ENCODE measurements at places on chromosomes 5 and 9.

DNA sequence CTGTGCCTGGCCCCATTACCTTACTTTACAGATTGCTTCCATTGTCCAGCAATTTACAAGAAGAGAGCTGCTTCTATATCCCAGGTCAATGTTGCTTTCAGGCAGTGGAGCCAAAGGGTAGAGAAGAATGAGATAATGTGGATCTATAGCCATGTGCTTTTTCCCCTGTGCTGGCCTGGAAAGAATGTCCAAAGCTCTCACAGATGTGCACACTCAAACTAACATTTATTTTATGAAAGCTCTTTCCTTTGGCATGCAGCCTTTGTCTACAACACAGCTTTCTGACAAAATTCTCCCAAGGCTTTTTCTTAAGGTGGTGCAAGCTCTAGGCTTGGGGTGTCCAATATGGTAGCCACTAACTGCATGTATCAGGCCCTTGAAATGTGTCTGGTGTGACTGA, 217.3 kb downstream of the LRRC70 start:
- DNase-seq = no peak

DNA sequence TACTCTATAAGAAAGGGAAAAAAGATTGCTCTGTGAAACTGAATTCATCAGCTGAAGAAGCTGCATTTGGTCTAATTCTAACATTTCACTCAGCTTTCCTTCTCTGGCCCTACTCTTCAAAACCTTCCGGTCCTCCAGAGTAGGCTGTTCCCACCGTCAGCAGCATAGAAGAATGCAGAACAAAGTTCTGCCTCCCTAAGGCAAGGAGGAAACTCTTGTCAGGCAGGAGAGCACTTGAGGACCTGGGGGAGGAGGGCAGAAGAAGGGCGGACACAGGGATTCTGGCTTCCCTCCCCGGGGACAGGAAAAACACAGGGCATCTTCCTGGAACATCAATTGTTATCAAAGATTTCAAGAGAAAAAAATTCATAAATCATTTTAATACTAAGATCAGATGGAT, 69.2 kb upstream of the SHB start:
- DNase-seq = no peak

GRCh38 chr5:126656401-126657007, 55.8 kb downstream of the PHAX start:
- no peak for DNase-seq

DNA sequence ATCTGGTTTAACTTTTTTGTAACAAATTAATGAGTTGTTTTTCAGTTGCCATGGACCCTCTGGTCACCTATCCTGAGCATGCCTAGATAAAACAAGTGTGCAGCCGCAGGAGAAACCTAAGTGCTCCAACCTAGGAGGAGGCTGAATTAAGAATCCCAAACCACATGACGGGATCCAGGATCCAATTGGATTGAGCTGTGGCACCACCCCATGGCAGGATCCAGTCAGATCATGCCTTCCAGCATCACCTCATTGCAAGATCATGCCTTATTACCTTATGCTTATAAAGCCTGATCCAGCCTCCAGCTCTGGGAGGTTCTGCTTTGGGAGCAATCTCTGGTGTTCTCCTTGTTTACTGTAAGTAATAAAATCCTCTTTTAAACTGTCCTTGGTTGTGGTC, 662.0 kb downstream of the TLR4 start:
- no peak for DNase-seq

DNA sequence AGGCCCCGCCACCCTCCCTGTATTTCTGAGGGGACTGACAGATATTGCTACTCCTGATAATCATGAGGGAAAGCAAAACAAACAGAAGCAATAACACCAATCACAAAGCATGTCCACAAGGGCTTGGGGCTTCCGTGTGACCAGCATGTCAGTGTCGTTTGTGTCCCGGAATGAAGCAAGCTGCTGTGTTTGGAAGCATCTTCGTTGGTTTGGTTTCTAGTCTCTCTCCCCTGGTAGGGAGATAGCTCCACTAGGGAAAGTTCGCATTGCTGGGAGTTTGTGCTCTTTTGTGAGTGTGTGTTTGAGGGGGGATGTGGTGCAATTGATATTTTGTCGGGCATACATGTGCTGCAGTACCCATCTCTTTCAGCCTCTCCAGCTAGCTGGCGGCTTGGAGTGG, 1.4 kb downstream of the GRIA1 start:
- DNase-seq = no peak

DNA sequence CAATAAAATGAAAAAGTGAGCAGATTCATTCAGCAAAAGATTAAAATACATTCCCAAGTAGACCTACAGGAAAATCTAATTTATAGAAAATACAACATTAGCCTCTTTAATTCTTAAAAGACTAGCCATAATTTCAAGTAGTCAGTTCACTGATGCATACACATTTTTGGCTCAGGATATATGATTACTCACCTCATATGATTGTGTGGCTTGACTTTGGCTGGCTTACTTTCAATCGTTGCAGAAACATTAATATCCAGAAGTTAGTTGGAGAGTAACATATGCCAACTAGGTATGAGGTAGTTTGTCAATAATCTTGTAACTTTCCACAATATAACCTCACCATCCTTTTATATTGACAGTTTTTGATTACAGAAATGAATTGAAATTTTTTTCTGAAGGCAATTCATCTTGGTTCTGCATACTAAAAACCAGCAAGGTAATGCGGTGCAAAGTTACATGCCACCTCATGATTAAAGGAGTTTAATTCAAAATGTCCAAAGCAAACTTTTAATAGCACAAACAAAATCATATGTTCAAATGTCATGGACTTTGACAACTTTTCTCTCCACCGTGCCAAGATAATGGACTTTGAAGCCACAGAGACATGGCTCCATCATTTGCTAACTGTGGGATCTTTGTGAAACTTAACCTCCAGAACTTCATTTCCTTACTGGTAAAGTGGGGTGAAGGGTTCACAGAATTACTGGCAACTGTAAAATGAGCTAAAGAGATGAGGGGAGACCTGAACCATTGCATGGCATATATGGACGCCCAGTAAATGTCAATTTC, 76.6 kb upstream of the PAM start:
- DNase-seq = no peak

GRCh38 chr9:112176524-112176923, 1.4 kb upstream of the SUSD1 start:
- DNase-seq = no peak

GRCh38 chr9:33190021-33190705, 23.0 kb upstream of the B4GALT1 start:
- DNase-seq = no peak

- no peak for DNase-seq
Observed at GRCh38 chr5:64765804-64766504, 2.5 kb downstream of the SREK1IP1 start.

- DNase-seq = no peak
Observed at GRCh38 chr9:3080951-3081350, 237.1 kb upstream of the PUM3 start.

DNA sequence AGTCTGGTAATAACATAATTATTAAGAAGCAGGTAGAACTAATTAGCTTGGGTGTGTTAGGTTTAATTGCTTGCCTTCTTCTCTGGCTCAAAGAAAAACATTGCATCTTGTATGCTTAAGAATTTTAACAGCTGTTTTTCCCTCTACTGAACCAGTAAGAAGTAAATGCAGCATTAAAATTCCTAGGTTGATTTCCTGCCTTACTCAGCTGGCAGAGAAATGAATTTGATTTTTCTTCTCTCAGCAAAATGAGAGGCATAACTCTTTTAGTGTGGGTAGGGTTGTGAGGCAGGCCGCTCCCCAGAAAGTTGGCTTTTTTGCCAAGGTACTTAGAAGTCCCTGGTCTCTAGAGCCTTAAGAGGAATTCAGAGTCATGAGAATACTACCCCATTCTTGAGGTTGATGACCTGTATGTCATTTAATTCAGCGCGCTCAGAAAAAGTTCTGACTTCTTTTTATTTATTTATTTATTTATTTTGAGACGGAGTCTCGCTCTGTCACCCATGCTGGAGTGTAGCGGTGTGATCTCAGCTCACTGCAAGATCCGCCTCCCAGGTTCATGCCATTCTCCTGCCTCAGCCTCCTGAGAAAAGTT, 302.6 kb downstream of the ARHGEF28 start:
- no peak for DNase-seq

DNA sequence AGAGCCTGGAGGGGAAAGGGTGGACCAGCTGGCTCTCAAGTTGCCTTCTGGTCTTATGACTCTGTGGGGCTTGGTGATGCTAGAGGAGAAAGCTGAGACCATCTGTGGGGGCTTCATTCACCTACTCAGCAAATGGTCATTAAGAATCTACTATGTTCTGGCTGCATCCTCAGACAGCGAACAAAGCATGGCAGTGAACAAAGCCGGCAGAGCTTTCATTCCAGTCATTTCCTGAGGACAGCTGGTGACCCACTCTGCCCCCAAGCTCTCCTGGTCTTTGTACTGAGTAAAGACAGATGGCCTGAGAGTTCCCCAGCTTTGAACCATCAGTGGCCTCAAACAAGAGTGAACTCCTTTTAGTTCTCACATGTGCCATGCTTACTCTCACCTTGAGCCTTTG, 48.0 kb downstream of the FGF1 start:
- no peak for DNase-seq

DNA sequence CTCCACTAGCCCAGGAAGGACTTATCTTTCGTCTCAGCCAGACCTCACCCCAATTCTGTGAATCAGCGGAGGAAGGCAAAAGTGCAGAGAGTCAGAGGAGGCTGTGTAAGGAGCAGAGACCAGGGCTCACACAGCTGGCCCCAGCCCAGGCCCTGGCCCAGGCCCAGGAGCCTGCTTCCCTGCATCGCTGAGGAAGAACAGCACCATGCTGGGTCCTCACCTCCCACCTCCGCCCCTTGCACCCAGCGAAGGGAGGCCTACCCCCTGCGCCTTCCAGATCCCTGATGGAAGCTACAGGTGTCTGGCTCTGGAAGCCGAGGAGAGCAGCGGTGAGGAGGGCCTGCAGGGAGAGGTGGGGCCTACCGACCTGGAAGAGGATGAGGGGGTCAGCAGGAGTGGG, 22.3 kb upstream of the SYNPO start:
- no peak for DNase-seq

- no peak for DNase-seq
Observed at GRCh38 chr5:6633469-6634245, 417 bp downstream of the SRD5A1 start.

- no peak for DNase-seq
Observed at GRCh38 chr9:95061916-95062595, 255.5 kb downstream of the FANCC start.

DNA sequence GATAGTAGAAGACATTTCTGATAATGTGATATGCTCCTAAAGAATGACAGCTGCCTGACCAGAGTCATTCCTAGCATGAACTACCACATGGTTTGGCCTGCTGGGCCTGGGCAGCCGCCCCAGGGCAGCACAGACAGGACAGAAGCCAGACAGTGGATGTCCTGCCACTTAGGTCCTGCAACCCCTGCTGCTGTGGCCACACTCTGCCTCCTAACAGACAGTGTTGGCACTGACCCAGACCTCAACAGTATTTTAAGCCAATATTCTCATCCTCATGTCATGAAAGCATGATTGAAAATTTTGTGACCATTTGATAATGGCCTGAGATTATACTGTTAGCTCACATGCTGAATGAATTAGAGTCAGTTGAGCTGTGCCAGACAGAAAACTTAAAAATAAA, 15.8 kb downstream of the CENPP start:
- no peak for DNase-seq

DNA sequence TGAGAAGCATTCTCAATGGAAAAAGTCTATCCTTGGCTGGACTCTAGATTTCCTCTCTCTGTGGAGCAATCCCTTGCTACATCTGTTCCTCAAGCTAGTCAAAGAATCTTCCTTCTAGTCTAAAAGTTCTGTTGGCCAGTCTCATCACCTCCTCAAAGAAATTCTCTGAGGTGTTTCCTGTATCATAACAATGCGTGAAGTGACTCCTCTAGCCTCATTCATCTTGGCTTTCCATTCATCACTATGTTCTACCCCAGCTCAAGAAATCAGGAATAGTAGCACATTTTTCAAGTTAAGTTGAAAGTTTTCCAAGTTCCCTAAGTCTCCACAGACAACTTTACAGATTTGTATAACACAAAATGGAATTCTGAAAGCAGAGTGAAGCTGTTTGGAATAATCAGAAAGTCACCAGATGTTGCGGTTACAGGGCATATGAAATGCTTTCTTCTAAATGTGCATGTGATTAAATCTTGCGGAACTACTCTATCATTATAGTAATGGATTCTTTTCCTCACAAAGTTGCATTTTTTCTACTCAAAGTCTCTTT, 176.6 kb upstream of the FREM1 start:
- DNase-seq = no peak

- no peak for DNase-seq
Observed at GRCh38 chr5:135375040-135375793, 23.8 kb downstream of the MACROH2A1 start.

DNA sequence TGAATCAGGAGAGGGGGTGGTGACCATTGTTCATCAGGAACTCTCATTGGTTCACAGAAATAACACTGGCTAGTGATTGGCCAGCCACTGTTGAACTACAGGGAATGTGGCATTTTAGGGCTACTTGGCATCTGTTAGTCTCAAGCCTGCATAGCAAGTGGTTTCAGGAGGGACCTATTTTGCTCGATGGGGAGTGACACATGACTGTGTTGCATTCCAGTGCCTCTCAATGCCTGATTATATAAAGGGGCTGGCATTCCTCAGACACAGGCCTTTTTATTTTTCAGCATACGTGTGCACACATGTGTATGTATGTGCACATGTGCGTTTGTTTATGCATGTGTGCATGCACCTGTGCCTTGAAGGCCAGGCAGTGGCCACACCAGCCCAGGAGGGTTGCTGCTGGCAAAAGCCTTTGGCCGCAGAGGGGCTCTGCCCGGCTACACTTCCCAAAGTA, 23.2 kb downstream of the FGD3 start:
- no peak for DNase-seq

GRCh38 chr5:110561510-110561909, 165.0 kb downstream of the TMEM232 start:
- no peak for DNase-seq

- no peak for DNase-seq
Observed at GRCh38 chr9:25449503-25449902, 228.7 kb downstream of the TUSC1 start.

DNA sequence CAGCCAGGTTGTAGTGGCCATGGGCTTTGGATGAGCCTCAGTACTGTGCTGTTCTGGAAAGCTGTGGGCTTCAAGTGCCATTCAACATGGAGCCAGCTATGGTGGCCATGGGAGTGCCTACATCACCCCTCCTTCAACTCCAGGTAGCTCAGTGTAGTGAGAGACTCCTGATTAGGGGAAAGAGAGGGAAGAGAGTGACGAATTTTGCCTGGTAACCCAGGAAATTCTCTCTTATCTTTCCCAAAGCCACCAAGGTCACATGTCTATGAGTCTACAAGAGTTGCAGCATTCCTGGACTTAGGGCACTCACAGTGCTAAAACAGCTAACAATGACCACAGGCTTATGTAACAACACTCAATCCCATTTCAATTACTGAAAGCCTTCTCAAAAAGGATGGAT, 81.7 kb upstream of the SPTLC1 start:
- DNase-seq = no peak

- DNase-seq = no peak
Observed at GRCh38 chr5:43497311-43498104, 13.8 kb upstream of the TMEM267 start.

DNA sequence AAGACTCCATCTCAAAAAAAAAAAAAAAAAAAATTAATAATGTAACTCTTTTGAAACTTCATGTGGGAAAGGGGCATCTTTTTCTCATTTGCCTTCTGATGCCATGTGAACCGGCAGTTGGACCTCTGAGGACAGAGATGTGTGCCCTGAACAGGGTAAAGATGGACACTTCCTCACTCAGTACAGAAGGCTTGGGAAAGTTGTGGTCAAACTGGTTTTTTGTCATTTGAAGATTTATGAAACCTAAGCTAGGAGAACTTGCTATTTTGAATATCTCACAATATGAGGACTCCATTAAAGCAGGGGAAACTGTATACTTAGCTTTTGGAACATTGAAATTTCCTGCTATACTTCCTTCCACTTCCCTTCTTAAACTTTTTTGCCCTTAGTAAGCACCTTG, 147.5 kb upstream of the ALDH1B1 start:
- no peak for DNase-seq

All from NCI-H1048 (cell line).